ENCODE measurements at places on chromosomes 4 and X.

DNA sequence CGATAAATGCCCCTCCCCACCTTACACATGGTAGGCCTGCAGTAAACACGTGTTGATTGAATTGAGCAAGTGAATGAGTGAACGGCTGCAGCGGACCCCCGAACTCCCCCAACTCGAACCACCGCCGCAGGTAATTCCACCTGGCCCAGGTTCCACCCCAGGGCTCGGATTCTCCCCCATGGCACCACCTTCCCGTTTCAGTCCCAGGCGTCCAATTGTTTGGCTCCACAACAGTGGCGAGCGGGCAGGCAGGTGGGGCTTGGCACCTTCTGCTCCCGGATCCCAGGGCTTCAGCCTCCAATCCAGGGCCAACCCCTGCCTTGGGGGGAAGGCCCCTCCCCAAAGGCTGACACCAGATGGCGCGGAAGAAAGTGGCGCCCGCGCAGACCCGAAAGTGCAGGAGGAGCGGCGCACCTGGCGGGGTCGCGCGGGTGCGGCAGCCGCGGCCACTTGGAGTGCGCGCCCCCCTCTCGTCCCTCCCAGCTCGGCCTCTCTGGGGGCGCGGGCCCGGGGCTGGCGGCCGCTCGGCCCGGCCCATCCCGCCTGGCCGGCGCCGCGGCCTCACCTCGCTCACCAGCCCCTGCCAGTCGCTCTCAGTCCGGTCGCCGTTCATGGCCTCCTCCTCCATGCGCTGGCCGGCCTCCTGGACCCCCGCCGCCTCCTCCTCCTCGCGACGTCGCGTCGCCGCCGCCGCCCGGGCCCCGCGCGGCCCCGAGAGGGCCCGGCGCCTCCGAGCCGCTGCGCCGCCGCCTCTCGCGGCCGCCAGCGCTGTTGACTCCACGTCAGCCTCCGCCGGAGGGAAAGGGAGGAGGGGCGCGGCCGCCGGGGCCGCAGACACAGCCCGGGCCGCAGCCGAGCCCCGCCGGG is at the start of gene CCDC149:
CCDC149 (minus strand) TSS at position 791 of the 867 bp plus-strand sequence; CDS start at position 613, 178 bp downstream.
- no peak for DNase-seq

DNA sequence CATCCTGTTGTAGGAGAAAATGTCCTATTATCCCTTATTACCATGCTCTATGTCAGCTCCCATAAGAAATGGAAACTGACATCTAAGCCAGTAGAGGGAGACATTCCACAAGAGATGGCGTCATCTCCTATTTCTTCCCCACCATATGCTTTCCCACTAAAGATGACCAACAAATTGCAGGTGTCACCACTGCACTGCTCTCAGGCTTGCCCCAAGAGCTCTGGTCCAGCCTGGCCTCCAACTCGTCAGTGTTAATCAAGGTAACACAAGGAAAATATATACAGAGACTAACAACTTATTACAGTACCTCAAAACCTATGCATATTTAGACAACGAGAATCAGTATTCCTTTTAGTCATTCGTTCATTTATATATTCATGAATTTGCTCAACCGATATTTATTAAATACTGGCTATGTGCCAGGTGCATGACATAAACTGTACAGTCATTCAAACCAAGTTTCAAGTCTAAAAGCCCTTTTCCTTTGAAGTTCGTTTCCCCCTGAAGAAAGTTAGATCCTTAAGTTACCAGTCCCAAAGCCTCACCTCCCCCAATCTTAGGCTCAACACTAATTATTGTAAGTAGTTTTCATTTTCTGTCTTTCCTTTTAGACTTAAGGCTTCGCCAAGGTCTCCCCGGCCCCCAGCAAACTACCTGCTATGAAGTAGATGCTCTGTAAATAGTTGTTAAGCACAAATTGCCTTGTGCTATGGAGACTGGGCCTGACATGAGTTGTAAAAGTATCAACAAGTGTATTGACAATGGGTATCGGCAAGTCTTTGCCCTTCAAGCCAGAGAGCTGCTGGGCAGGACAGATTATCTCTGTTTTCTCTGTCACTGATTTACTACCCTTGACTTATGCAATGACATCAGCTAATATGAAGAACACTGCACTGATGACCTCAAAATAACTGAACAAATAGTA is 3.1 kb upstream of the FGB start:
- DNase-seq = peak; percentile 65

- DNase-seq = no peak
Observed at GRCh38 chrX:154516656-154517100, 646 bp upstream of the FAM3A start.

DNA sequence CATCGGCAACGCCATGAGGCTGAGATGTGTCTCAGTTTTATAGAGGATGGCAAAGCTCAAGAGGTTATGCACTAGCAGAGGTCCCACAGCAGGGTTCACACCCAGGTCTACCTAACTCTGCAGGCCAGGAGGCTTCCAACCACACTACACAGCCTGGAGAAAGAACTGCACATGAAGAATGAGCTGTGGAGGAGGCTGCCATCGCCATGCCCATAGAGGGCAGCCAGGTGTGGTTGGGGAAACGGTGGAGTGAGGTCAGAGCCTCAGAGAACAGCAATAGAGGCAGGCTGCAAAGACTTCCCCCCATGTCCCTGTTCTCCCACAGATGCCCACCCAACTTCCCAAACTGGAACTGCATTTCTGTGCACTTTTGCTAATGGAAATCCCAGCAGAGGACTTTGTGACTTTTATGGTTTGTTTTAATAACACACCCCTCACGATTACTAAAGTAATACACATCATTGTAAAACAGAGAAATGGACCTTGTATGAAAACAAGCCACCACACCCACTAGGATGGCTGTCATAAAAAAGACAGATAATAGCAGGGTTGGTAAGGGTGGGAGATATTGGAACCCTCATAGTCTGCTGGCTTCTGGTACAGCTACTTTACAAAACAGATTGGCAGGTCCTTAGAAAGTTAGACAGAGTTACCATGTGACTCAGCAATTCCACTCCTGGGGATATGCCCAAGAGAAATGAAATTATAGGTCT is 58.9 kb upstream of the PROM1 start:
- no peak for DNase-seq

- no peak for DNase-seq
Observed at GRCh38 chr4:56783986-56784385, 37.5 kb downstream of the SPINK2 start.

- no peak for DNase-seq
Observed at GRCh38 chrX:106243376-106243775, 75.3 kb downstream of the PWWP3B start.

- no peak for DNase-seq
Observed at GRCh38 chr4:128449251-128449650, 161.6 kb upstream of the PGRMC2 start.

DNA sequence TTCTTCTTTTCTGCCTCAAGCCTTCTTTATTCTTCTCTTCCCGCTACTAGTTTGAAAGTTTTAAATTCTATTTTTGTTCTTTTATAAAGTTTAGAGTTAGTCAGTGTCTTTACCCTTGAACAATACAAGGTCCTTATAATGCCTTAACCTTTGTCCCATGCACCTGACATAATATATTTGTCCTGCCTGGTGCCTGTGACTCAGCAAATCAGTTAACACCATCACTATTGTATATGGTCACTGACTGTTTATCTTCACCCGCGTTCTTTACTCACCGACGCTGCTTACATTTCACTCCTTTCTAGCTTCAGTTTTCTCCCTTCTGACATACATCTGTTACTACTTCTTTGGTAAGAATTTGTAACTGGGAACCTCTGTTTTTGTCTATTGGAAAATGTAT is 5.7 kb downstream of the SMIM20 start:
- DNase-seq = no peak

DNA sequence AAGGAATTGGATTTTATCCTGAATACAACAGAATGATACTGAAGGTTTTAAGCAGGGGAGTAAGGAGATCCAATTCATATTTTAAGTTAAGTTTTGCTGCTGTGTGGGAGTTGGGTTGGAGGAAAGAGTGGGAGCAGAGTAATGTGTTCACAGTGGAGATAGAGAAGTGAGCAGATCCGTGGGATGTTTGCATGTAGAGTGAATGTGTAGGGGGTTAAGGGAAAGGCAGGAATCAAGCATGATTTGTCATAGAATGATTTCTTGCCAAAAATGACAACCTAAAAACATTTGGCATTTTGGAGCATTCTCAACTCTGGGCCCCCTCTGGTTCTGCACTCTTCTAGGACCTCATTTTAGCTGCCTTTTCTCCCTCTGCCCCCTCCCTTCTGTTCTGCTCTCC is 76.6 kb downstream of the ARHGAP10 start:
- no peak for DNase-seq

DNA sequence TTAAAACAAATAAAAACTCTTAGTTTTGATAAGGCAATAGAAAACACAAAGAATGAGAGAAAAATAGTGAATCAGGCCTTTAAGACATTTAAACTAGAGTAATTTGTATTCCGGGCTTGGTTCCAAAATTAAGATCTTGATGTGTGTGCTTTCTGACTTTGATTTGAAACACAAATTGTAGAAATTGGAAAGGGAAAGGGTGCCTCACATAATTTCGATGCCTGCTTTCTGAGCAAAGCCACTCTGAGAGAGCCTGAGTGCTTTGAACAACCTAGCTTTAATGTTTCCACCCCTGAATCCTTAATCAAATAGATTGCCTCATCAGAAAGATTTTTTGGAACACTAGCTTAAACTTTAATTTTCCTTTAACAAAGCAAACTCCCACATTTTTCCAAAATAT is 666.8 kb downstream of the PCDH18 start:
- no peak for DNase-seq

- no peak for DNase-seq
Observed at GRCh38 chr4:145277011-145277410, 96.6 kb upstream of the OTUD4 start.

DNA sequence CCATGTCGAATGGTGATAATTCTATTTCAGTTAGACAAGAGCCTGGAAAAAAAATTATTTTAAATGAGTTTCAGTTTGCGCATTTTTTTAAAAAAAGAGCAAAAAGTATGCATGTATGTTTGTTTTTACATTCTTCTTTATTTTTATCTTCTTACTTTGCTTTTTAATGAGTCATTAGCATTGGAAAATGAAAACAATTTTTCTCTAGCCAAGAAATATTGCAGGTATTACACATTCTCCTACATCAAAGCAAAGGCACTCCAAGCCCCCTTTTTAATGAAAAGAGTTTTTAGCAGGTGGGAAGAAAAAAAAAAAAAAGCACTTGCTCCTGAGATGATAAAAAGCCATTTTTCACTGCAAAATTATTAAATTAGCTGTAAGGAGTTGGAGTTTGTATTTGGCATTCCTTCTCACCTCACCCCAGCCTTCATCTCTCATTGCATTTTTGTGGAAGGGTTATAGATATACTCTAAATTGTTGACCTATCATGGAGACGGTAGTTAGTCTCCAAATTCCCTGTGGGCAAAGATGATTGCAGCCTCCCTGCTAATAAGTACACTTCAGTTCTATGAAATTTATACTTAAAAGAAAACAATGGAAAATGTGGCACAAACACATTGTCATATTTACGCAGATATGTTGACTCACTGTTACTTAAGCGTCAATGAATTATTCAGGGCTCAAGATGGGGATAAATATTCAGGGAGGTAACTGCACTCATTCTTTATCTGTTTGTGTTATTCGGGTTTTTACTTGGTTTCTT is 43.8 kb downstream of the PALLD start:
- no peak for DNase-seq

DNA sequence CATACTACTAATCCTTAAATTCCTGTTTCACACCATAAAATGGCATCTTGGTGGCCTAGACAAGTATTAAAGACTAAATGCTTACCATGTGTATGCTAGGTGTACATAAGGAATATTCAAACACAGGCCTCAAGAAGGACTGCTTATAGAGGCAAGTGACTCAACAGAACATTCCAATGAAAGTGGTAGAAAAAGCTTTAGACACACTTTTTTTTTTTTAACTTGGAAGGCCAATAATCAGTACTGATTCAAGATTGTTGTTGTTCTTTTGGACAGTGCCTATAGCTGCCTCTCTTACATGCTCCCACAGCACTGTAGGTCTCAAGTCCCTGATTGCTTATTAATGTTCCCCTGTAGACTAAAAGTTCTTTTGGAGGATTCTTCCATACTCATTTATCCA is 77.6 kb downstream of the FBXL5 start:
- DNase-seq = no peak

DNA sequence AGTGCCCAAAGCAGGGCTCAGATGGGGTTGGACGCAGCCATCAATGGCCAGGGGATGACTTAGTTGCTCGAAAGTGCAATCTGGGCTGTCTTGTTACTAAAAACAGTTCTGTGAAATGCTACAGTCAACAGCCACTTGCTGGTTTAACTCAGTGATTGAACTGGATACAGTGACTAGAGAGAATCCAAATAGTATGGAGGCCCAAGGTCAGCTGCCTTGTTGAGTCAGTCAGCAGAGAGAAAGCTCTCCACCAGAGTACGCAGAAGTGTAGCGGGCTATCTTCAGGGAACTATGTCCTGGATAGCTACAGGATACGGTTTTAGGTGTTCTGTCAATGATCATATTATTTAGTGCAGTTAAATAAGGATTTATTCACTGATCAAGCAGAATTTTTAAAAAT is 68.4 kb downstream of the TRAPPC11 start:
- no peak for DNase-seq

DNA sequence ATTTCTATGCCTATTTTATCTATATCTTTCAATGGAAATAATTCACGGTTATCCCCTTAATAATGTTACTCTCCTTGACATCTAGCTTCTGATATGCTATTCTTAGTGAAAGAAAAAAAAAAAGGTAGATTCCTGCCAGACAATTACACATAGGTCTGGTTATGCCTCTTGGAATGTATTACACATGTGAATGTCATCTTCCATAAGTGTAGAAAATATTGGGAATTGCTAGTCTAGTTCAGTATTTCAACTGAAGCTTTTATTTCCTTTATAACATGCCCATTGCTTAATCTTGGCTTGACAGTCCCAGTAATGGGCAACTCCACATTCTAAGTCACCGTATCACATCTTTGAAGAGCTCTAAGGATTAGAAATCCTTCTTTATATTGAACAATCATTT is 25.4 kb upstream of the PPP1R2C start:
- peak; percentile 46 for DNase-seq

GRCh38 chr4:20592663-20593062 is 107.6 kb upstream of the PACRGL start:
- DNase-seq = no peak

DNA sequence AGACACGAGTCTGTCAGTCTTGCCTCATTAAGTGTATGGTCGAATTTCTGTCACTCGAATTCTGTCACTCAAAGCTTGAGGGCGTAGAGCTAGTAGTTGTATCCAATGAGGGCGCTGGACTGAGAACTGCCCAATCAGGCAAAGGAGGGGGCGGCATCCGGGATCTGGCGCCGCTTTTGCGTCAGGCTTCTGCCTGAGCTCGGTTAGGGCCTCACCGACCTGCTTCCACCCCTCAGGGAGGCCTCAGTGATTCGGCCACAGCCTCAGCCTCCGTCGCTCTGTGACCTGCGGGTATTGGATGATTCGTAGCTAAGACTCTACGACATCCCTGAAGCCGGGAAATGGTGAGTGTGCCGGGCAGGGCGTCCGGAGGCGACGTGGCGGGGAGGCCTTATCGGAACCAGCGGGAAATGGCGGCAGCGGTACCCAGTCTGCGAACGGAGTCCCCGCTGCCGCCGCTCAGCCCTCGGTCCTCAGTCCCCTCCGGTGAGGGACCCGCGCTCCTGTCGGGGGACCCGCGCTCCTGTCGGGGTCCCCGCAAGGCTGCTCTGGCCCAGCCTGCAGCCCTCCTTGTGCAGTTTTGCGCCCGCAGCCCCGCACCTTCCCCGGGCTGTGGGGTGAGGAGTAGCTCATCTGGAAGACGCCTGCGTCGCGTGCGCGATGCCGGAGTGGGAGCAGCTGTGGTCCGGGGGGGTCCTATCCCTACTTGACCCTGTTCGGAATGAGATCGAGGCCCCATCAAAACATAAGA is 88.3 kb downstream of the ZNF718 start:
- DNase-seq = peak; percentile 82

GRCh38 chrX:44474410-44474809 is 68.2 kb downstream of the FUNDC1 start:
- DNase-seq = peak; percentile 59

- DNase-seq = no peak
Observed at GRCh38 chr4:124708517-124709300, 3.8 kb downstream of the ANKRD50 start.
